ENCODE measurements at places on chromosomes 2 and 18.

GRCh38 chr2:241686324-241686649 lies 328 bp downstream of the DTYMK start:
- DNase-seq: no peak

DNA sequence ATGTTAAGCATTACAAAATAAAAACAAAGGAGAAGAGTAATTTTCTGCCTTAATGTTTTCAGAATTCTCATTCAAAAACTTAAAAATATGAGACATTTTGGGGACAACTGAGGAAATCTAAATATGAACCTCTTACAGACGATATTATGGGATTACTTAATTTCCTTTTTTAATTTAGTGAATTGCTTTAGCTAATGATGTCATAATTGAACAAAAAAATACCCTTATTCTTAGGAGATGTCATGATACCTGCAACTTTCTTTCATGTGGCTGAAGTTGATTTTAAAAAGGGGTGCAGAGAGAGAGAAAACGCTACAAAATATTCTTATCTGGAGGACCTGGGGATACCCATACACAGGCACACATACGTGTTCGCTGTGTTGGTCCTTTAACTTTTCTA lies 129.3 kb downstream of the ZNF521 start:
- DNase-seq: no peak

GRCh38 chr2:208781166-208781565 lies 374.6 kb downstream of the PTH2R start:
- peak; percentile 50 for DNase-seq

GRCh38 chr2:127566576-127566975 lies 31.1 kb downstream of the MYO7B start:
- no peak for DNase-seq

DNA sequence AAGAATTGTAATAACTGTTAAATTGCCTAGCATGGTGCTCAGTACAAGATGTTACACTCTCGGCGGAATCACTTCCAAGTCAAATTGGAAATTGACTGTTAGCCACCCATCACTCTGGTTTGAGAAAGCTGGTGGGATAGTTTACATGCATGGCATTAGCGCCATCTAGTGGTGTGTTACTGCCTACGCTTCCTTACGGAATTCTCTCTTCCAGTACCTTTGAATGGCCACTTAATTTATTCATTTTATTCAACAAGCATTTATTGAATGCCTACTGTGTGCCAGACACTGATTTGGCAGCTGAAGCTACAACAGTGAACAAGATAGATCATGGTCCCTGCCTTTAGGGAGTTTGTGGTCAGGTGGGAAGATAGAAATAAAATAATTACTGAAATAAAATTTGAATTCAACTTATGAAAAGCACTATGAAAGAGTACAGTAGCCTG lies 171.2 kb downstream of the TMEM247 start:
- peak; percentile 83 for DNase-seq

DNA sequence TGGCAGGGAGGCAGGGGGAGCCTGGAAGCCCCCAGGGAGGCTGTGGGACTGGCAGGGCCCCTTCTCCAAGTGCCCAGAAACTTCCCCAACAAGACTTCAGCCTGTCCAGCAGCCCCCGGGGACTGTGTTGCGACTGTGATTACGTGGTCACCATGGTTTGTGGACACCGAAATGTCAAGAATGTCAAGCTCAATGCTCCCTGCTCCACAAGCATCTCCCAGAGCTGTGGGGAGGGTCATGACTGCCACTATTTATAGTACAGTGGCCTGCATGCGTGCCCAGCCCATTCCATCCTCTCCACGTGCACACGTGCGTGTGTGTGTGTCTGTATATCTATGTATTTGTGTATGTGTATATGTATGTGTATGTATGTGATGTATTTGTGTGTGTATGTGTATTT lies 93.8 kb upstream of the MBOAT2 start:
- peak; percentile 57 for DNase-seq

DNA sequence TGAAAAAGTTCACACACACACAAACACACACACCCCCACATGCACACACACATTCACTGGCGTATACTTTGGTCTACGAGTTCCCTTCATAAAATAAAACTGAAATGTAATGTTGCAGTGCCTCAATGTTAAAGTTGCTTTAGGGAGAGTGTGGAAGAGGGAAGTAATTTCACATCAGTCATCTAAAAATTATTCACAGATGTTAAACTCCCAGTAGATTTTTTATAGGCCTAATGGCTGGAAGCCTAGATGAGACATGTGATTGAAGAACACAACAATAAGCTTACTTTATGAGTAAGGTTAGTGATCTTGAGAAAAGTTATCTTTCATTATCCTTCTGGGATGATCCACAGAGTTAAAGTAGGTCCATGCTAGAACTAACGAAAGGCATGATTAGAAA lies 506.7 kb upstream of the CNTNAP5 start:
- DNase-seq: peak; percentile 19

- DNase-seq: no peak
These were observed 96.3 kb upstream of the TANK start for GRCh38 chr2:161063946-161064306.

DNA sequence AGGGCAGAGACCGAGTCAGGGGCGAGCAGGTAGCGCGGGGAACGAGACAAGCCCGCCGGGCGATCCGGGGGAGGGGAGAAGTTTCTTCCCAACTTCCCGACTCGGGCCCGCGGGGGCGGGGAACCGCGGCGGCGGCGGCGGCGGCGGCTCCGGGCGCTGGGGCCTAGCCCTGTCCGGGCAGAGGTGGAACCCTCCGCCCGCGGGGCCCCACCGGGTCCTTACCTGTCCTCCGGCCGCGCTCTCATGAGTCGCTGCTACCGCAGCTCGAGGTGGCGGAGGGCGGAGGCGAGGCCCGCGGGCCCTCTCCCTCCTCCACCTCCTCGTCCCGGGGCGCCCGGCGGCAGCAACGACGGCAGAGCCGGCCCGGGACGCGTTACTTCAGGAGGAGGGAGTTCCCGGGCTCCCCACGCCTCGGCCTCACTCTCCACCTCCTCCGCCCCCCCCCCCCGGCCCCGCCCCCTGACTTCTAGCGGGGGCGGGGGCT lies at the start of gene YES1:
Gene YES1, minus strand, starts transcription at position 351 of the 484 bp plus-strand sequence. CDS start 55,415 bp downstream, outside the sequence.
- no peak for DNase-seq

DNA sequence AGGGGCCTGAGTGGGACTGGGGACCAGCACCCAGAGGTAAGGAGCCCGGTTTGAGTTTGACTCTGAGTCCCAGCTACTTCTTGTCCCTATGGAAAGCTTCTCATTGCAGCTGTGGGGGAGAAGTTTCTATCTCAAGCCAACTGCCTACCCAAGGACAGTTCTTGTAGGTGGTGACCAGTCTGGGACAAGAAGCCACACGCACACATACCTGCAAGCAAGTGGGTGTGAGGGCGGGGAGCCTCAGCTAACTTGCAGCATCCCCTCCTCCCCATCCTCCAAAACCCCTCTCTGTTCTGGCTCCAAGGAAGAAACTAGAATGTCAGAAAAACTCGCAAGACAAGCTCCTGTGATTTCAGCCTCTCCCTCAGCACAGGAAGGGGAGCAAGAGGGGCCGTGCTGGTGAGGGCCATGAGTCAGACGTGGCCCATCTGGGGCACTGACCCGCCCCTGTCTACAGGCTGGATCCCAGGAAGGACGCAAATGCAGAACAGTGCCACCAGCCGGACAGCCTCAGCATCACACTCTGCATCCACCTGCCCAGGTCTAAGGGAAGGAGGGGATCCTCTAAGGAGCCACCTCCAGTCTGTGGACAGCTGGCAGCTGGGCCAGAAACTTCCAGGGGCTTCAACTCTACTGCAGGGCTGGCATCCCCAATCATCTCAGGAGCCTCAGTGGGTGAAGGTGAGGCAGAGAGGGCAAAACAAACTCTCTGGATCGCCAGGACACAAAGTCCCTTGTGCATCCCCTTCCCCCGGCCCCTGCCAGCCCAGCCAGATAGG lies 103.4 kb downstream of the TNS1 start:
- DNase-seq: peak; percentile 56

- DNase-seq: no peak
These were observed 19.3 kb upstream of the SMCHD1 start for GRCh38 chr18:2636126-2636631.

DNA sequence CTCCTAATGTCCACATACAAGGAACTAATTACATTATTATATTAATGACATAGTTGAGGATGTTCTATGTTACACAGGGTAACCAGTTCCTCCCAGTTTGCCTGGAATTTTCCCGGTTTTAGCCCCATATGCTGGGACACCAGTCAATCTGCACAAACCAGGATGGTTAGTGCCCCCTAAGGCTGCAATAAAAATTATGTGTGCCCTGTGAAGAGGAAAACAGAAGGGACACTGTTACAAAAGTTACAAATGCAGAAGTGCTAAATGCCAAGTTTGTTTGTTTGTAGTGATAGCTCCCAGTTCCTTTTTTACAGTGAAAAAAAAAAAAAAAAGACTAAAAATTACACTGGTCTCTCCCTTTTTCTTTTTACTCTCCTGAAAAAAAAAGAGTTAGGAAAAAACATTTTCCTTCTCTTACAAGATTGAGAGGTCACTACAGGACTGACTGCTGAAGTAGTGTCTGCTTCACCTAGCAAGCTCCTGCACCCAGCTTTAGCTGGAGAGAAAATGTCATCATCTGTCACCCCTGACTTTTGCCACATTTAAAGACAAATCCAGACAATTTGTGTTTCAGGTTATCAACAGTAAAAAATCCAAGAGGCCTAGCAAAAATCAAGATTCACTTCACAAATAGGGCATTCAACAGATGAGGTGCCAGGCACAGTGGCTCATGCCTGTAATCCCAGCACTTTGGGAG lies 3.2 kb downstream of the ANKRD44 start:
- no peak for DNase-seq

- DNase-seq: no peak
These were observed 29.4 kb upstream of the RTTN start for GRCh38 chr18:70234667-70235459.

- no peak for DNase-seq
These were observed 31.5 kb upstream of the SIX2 start for GRCh38 chr2:45040786-45041185.
